ENCODE measurements at places on chromosomes 7 and 10.

DNA sequence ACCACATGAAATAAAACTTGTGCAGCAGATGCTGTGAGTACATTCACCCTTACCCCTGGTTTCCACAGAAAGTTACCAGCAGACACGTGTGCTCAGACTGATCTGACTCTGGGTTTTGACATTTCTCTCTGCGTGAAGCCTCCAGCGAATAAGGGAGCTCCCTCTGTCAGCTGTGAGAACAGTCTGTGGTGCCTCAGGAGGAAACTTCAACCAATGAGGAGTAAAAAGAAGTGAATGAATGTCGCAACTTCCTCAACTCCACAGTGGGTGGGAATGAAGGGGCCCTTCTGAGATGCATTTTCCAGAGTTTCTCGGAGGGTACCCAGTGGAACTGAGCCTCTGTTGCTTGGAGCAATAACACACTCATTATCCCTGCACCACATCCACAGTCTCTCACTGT, 743.4 kb downstream of the TNS3 start:
- no peak for DNase-seq

DNA sequence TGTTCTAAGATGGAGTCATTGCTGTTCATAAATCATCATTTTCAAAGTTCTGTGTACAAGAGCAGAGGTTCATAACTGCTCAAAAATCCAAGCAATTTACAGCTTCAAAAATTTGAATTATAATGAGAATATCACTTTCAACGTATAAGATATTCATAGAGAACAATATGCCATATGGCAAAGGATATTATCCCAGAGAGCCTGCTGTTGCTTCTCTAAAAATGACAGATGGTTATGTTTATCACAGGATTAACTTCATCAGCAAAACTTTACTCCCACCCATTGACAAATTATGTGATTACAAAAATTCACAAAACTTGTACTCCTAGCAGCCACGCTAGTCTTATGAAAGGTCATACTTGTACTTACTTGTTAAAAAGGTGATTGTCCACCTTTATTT, 105.1 kb downstream of the PIP4K2A start:
- no peak for DNase-seq

DNA sequence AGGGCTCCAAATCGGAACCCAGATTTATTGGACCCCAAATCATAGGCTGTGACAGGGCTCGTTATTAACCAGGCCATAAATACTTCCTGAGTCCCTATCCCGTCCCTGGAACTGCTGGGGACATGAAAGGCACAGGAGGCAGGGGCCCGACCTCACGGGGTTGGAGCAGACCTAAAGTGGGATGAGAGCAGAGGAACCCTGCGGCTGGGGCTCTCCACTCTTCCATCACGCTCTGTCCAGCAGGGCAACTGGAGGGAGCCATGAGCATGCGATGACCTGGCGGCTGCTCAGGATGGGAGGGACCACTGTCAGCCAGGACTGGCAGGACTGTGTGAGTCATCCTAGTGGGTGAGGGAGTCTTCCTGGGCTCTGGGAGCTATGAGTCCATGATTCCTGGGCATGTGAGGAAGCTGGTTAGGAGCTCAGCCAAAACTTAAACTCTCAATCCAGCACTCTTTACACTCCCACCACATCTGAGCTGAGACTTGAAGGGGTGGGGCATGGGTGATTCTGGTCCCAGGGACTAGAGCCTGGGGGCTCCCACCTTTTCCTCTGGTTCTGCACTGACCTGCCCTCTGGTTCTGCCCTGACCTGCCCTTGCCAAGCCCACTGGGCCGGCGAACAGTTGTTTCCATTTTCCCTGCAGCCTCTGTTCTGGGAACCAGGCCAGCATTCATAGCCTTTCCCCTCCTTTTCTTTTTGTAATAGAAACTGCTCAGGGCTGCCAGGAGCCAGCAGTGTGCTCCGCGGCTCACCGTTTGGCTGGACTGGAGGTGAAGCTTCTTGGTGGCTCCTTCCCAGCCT, 47.1 kb downstream of the SYPL1 start:
- no peak for DNase-seq

- no peak for DNase-seq
These were observed 206.3 kb downstream of the ADARB2 start for GRCh38 chr10:1530871-1531517.

DNA sequence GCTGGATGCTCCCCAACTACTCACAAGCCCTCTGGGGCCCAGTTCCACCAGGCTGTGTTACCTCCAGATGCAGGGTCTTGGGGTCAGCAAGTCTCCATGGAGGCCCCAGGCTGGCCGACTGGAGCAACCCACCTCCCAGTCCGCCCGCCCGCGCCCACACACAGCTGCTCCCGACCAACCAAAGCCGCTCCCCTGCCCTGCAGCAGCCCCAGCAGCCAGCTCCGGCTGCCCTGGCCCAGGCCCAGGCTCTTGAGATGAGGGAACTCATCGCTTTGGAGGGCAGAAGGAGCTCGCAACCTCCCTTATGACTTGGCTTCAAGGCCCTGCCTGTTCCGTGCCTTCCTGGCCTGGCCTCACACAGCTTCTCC, 47.2 kb downstream of the LRRC20 start:
- DNase-seq, result no peak

DNA sequence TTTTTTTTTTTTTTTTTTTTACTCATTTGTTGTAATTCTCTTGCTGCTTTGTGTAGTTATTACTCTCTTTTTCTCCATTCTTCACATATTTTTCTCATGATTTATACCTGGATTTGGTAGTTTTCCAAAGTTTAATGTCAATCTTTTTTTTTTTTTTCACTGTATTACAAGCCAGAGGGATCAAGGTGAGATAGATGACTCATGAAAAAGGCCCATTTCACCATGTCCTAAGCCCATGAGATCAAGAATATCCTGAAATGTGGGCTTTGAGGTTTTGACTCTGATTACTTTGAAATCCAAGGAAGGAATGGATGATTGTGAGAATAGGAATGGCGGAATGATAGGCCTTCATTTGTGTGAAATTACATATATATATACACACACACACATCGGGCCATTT, 31.1 kb downstream of the TAX1BP1 start:
- no peak for DNase-seq

DNA sequence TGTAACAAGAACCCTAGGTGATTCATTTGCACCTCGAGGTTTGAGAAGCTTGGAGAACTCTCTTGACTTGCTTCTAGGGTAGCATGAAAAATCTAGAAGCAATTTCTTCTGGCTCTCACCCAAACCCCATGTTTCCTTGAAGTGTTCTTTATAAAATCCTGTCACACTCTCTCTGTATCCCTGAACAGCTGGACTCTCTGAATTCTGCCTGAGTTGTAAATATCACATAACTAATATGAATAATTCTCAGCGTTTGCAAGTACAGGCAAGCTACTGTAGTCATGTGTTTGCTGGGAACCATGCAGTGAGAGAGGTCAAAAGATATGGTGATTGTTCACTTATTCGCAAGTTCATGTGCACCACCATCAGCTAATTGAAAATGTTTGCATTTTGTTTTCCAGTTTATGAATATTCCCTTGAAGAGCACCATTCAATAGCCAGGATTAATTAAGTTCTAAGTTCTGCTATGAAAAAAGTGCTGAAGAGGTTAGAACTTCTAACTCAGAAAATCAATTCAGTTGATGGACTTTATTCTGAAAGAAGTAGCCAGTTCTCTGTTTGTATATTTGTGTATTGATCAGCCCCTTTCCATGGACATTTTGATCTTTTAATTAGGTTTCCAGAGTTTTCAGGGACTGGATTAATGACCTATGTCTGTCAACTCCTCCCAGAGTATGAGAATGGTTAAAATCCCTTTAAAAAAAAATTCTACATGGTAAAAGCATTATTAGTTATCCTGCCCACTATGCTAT, 243.0 kb downstream of the PLXDC2 start:
- no peak for DNase-seq

DNA sequence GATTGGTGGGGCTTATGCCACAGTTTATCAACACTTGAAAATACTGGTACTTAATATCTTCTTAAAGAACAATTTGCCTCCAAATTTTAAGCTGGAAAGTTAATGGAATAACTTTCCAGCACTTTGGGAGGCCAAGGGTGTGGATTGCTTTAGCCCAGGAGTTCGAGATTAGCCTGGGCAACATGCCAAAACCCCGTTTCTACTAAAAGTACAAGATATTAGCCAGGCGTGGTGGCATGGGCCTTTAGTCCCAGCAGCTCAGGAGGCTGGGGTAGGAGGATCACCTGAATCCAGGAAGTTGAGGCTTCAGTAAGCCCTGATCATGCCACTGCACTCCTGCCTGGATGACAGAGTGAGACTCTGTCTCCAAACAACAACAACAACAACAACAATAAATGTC, 56.0 kb downstream of the PRF1 start:
- no peak for DNase-seq

GRCh38 chr10:131825960-131826650, 74.7 kb upstream of the PPP2R2D start:
- DNase-seq, result no peak

GRCh38 chr7:150515248-150516147, 826 bp downstream of the GIMAP7 start:
- DNase-seq, result no peak

GRCh38 chr10:115094416-115095140, 1.4 kb downstream of the ATRNL1 start:
- no peak for DNase-seq

GRCh38 chr10:69571618-69572158, 1.5 kb downstream of the NEUROG3 start:
- no peak for DNase-seq

DNA sequence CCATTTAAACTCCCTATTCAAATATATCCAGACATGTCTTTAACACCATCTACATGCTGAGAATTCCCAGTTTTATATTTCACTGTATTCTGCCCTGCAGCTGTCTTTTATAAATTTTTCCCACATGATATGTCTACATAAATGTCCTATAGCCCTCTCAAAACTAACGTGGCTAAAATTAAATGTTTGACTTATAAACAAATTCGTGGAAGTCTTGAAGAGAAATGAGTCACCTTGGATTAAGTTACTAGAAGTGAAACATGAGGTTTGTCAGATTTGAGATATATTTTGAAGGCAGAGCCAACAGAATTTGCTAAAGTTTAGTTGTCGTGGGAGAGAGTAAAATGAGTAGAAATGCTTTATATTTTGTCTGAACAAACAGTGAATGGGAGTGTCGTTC, 386.9 kb upstream of the CNTNAP2 start:
- no peak for DNase-seq

DNA sequence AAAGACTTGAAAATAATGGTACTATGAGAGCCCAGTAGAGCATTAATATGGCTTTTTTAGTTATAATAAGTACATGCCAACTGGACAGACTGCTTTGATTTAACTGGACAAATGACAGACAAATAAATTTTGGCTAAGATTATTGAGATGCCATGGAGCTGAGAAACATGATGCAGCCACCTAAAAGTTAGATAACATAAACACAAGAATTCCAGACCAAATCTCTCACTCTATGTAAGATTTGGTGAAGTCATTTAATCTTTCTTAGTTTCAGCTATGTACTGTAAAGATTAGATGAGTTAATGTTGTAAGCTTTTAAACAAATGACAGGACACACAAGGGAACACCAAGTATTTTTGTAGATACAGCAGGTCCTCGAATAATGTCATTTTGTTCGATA, 118.2 kb downstream of the CACNA2D1 start:
- DNase-seq, result no peak

GRCh38 chr10:22611425-22612115, 102.8 kb downstream of the PIP4K2A start:
- peak; percentile 63 for DNase-seq

- no peak for DNase-seq
These were observed 121.5 kb downstream of the SNX10 start for GRCh38 chr7:26413007-26413691.

DNA sequence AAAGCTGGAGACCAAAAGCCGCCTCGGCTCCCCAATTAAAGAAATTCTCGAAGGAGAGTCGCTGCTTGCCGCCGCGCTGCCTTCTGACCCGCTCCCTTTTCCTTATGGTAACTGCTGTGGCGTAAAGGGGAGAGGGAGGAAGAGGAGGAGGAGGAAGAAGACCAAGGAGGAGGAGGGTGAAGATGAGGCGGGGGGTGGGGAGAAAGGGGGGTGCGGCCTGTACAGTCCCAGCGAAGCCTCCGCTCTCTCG, 388 bp downstream of the CNOT4 start:
- DNase-seq, result peak; percentile 26

- DNase-seq, result no peak
These were observed 304.1 kb downstream of the KLF6 start for GRCh38 chr10:3480990-3481315.

- no peak for DNase-seq
These were observed 8.4 kb downstream of the IKZF5 start for GRCh38 chr10:123000155-123000554.

- DNase-seq, result peak; percentile 25
These were observed 138.0 kb upstream of the MTPN start for GRCh38 chr7:136114966-136115762.

- DNase-seq, result no peak
These were observed 79.0 kb upstream of the HABP2 start for GRCh38 chr10:113473851-113474250.

DNA sequence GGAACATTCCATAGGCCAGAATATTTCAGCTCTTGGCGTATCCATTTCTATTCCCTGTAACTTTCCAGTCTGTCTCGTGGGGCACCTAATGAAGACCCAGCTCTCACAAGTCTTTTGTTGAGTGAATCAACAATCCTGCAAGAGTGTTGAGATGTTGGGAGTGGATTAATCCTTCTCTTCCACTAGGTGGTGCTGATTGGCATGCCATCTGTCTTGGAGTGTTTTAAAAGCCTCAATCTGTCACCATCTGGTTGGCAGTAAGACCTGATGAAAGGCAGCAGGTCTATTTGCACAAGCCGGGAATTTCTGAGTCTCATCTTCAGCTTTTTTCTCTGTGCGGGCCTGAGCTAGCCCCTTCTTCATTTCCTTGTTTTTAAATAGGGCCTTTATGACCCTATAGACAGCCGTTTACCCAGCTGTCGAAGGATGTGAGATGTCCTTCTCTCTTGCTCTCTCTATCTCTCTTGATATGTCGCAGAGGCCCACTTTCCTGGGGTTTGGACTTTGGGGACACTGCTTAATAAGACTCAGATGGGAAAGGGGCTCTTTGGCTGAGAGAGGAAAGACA, 180.5 kb downstream of the ZNF365 start:
- DNase-seq, result peak; percentile 21

DNA sequence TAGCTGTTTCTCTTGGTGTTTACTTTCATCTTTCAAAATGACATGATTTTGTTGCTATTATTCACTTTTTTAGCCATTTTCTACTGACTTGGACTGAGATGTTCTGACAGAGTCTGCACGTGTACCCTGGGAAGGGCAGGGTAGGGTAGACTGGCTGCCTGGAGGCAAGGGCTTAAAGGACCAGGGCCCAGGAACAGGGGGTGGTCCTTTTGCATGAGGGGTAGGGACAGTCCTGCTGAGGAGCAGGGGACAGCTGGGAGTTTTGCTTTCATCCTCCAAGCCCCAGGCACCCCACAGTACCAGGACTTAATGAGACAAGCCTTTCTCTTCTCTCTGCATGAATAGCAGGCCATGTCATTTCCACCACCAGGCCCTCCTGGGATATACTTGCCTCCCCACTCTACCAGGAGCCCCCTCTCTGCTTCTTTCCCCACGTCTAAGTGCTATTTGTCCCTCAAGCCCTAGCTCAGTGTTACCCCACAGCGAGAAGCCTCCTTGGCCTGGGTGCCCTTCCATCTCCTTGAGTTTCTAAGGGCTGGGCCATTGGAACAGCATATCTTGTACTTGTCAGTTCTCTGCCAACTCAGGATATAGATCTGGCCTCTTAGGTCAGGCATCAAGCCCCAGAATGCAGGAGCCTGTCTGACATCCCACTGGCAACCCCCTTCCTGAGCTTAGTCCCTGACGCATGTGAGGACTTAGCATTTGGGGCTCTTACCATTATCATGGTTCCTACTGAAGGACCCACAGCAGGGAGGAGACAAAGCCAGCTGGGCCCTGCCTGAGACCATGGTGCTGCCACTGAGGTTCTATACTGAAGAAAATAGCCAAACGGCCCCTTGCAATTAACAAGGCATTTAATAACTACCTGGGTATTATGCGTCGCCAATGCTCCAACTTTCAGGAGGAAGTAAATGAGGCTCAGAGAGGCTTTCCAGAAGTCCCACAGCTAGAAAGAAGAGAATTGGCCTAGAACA, 78.4 kb upstream of the UNC5B start:
- no peak for DNase-seq
